Activated CD8-positive, alpha-beta T cell treated with anti-CD3 and anti-CD28 coated beads for 36 hours (primary cell): ENCODE measurements at places on chromosomes 12 and 14.

DNA sequence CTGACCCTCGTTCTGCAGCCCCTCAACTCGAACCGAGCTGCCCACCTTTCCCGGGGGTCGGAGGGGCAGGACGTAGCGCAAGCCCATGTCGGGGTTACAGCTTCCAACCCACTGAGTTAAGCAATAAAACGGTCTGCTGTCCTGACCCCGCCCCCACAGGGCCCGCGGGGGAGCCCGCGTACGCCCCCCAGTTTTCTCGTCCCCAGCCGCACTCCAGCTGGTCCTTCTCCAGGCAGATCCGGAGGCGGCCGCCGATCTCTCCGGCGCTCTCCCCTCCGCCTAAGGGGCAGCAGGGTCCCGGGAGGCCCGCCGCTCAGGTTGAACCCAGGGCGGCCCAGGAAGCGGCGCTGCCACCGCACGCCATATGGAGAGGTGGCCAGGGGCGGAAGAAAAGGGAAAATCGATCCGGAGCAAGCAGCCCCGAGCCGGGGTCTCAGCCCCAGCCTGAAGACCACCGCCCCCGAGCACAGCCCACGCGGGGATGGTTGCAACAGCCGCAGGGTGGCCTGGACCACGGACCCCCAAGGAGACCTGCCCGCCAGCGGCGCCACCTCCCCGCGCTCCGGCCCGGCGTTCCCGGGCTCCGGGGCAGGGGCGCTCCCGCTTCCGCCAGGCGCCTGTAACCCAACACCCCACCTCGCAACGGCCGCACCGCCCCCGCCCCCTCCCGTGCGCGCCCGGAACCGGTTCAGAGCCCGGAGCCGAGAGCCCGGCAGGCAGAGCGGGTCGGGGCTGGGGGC lies 760 bp downstream of the ACTN1 start:
- peak; percentile 77 for DNase-seq
- H3K27ac ChIP-seq, result peak overlapping the region; percentile 89
- H3K36me3 ChIP-seq, result peaks cover 42% of the 10 kb centered on the region
- peaks cover 53% of the 10 kb centered on the region for H3K4me1 ChIP-seq

DNA sequence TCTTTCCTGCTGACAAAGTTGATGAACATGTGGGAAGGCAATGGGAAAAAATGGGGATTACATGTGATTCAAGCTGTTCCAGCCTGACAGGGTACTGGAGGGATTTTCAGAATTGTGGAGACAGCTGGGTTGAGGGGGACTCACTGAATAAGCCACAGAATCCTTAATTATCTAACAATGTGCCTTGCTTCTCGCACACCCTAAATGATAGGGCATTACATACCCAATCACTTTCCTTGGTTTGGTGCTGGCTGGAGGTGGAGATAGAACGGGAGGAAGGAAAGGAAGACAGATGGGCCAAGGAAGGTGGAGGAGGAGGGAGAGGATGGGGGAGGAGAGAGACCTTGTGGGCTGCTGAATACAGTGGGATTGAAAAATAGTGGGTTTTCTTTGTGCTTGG lies 20.7 kb downstream of the PELI2 start:
- H3K4me3 ChIP-seq, result no peak overlapping the region
- peaks cover 13% of the 10 kb centered on the region for H3K4me1 ChIP-seq
- no peak overlapping the region for H3K27ac ChIP-seq
- no peak for DNase-seq
- H3K27me3 ChIP-seq, result peaks cover 11% of the 10 kb centered on the region

GRCh38 chr12:30774599-30774998 lies 19.8 kb upstream of the CAPRIN2 start:
- no peak for DNase-seq
- no peaks in the 10 kb centered on the region for H3K4me1 ChIP-seq
- H3K36me3 ChIP-seq, result no peaks in the 10 kb centered on the region
- H3K4me3 ChIP-seq, result no peak overlapping the region
- peaks cover 17% of the 10 kb centered on the region for H3K27me3 ChIP-seq

DNA sequence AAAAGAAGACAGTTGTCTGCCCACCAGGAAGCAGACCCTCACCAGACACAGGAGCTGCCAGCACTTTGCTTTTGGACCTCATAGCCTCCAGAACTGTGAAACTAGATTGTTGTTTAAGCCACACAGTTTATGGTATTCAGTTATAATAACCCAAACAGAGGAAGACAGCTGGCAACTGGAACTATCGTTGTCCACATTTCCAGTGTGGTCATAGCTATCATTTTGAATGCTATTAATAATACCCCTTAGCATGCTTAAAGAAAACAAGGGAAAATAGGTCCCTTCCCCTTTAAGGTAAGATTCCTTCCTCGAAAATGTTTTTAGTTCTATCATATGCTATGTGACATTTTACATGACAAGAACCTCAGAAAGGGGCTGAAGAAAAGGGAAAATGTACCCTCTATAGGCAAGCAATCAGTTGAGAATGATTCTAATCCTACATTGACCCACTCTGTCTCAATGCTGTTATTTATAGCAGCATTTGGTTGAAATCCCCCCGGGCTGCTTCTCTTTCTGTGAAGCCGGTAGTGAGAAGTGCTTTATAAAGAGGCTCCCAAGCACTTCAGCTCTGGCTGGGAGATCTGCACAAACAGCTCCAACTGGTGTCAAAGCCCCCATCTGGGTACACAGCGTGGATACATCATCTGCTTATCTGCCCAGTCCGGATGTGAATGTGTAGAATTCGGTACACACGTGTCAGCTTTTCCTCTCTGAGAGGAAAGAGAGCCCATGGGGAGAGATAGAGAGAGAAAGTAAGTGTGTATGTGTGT lies 221.2 kb upstream of the FLRT2 start:
- H3K36me3 ChIP-seq, result no peaks in the 10 kb centered on the region
- DNase-seq, result no peak
- no peak overlapping the region for H3K27ac ChIP-seq
- no peak overlapping the region for H3K4me3 ChIP-seq

GRCh38 chr12:68190301-68190700 lies 30.8 kb upstream of the IFNG start:
- peak overlapping the region; percentile 74 for H3K27ac ChIP-seq
- H3K4me1 ChIP-seq, result peaks cover 49% of the 10 kb centered on the region
- H3K36me3 ChIP-seq, result no peaks in the 10 kb centered on the region
- H3K27me3 ChIP-seq, result peaks cover 3% of the 10 kb centered on the region
- DNase-seq, result no peak

- H3K36me3 ChIP-seq, result no peaks in the 10 kb centered on the region
- H3K27me3 ChIP-seq, result no peaks in the 10 kb centered on the region
- no peak overlapping the region for H3K27ac ChIP-seq
- no peak overlapping the region for H3K4me3 ChIP-seq
Measured at GRCh38 chr12:56781726-56782125, 18.6 kb downstream of the HSD17B6 start.

DNA sequence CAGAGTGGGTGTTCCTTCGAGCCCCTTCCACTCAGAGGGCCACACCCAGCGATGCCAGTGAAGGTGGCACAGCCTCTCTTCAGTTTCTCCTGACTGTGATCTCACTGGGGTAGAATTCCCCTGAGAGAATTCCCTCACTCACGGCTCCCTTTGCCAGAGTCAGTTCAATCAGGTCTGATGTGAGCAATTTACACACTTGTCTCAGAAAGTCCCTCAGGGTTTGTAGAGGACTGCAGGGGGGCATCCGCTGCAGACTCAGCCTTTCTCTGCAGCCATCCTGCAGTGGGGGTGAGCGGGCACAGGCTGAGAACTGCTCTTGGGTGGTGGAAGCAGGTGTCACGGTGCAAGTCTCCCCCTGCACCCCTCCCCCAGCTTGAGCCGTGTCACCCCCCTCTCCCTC lies 205.4 kb upstream of the PRMT8 start:
- no peak for DNase-seq
- H3K36me3 ChIP-seq, result no peaks in the 10 kb centered on the region
- H3K4me1 ChIP-seq, result no peaks in the 10 kb centered on the region
- no peak overlapping the region for H3K4me3 ChIP-seq
- no peaks in the 10 kb centered on the region for H3K27me3 ChIP-seq

GRCh38 chr12:39915249-39915648 lies 190.6 kb downstream of the SLC2A13 start:
- no peaks in the 10 kb centered on the region for H3K36me3 ChIP-seq
- no peak for DNase-seq
- H3K4me1 ChIP-seq, result no peaks in the 10 kb centered on the region
- H3K4me3 ChIP-seq, result no peak overlapping the region
- H3K27me3 ChIP-seq, result no peaks in the 10 kb centered on the region
- H3K27ac ChIP-seq, result no peak overlapping the region

DNA sequence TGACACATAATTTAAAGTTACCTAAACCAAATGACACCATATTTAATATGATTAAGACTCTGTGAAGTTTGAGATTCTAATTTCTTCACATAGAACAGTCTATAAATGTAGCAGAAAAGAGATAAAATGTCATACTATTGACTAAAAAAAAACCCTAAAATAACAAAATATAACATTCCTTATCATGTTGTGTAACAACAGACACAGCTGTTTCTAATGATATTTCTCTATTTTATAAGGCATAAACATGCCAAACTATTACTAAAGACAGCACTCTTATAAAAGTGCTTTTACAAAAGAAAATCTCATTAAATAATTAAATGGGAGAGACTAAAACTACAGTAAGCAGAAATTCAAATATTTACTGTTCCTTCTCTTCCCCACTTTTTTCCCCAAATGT lies 49.4 kb downstream of the NOVA1 start:
- H3K4me1 ChIP-seq, result no peaks in the 10 kb centered on the region
- no peak overlapping the region for H3K4me3 ChIP-seq
- no peaks in the 10 kb centered on the region for H3K36me3 ChIP-seq
- no peak for DNase-seq
- H3K27ac ChIP-seq, result no peak overlapping the region

DNA sequence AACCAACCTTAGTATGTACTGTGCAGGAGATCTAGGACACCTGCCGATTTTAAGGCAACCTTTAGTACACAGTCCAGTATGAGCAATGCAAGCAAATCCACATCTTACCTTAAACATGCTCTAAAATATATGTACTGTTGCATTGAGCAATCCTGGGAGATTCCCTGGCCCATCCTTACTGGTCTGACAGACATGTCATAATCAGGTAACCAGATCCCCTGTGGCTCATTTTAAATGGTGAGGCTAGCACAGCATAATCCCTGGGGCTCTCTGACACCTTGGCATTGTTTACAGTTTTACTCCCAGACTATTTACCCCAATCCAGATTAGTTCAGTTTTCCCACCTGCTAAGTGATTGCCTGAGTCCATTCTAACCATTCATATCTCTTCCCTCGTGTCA lies 15.1 kb downstream of the BMAL2 start:
- no peak overlapping the region for H3K4me3 ChIP-seq
- no peaks in the 10 kb centered on the region for H3K4me1 ChIP-seq
- no peaks in the 10 kb centered on the region for H3K36me3 ChIP-seq
- no peak for DNase-seq
- H3K27ac ChIP-seq, result no peak overlapping the region

GRCh38 chr12:24695657-24696329 lies 253.1 kb downstream of the BCAT1 start:
- no peaks in the 10 kb centered on the region for H3K4me1 ChIP-seq
- H3K27ac ChIP-seq, result no peak overlapping the region
- no peak for DNase-seq
- H3K4me3 ChIP-seq, result no peak overlapping the region

DNA sequence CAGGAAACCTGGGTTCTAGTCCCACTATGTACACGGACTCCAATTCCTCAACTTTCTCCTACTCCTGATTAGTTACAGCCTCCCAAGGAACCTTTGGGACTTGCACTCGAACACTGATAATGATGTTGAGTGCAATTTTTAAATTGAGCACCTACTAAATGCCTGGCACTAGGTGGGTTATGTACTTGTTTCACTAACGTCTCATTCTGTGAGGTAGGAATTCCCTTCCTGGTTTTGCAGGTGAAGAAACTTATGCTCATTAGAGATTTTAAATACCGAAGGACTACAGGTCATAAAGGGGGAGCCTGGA lies 536 bp downstream of the PARPBP start:
- H3K4me1 ChIP-seq, result peaks cover 19% of the 10 kb centered on the region
- no peaks in the 10 kb centered on the region for H3K27me3 ChIP-seq
- no peak for DNase-seq
- peaks cover 23% of the 10 kb centered on the region for H3K36me3 ChIP-seq

DNA sequence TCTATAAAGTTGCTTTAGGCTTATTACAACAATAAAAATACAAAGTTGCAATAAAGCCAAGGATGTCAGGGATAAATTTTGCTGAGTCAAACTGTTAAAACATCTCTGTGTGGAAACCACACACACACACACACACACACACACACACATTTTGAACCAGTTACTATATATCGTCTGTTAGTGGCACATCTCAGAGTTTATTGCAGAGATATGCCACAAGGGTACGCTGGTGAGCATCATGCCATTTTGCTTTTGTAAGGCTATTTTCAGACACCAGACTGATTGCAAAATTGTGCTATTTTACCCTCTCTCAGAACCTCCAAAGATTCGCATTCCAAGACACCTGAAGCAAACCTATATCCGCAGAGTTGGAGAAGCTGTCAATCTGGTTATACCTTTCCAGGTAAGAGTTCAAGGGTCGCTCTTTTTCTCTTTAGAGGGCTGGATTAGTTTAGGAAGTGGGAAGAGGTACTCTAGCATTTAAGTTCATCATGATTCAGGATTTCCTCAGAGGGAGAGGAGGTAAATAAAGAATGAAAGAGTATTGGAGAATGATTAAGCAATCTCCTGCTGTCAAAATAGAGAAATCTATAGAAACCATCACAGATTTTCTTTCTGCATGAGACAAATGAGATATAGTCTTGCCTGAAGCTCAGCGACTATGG lies 27.3 kb upstream of the CHPT1 start:
- H3K4me3 ChIP-seq, result no peak overlapping the region
- H3K4me1 ChIP-seq, result peaks cover 19% of the 10 kb centered on the region
- H3K27me3 ChIP-seq, result peaks cover 1% of the 10 kb centered on the region

DNA sequence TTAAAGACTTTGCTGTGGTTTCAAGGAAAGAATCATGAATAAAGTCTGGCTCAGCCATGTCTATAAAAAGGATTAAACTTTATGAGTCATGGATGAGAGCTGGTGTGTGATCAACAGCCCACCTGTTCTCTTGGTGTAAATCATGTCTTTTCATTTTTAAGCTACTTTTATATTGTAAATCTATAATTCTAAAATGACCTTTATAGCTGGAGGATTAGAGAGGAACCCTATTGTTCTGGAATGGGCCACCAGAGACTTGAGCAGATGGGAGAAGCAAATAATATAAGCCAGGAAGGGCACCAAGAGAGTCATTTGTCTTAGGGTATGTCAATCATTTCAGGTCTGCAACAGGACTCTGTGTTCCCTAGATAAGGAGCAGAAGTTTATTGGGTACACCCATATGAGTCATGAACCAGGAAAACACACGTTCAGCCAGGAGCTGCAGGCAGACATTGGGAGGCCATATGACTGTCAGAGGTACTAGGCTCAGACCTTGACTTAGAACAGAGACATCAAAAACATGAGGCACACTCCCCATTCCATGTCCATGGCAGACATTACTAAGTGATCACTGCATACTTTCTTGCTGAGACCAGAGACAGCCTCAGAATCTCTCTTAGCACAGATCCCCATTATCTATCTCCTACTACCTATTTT lies 49.3 kb downstream of the NDUFA12 start:
- H3K27ac ChIP-seq, result no peak overlapping the region
- no peaks in the 10 kb centered on the region for H3K36me3 ChIP-seq
- no peak overlapping the region for H3K4me3 ChIP-seq
- no peak for DNase-seq

- no peaks in the 10 kb centered on the region for H3K36me3 ChIP-seq
- peaks cover 2% of the 10 kb centered on the region for H3K4me1 ChIP-seq
- peaks cover 37% of the 10 kb centered on the region for H3K27me3 ChIP-seq
- DNase-seq, result peak; percentile 17
- H3K4me3 ChIP-seq, result peak within 1 kb of the TSS; percentile 58
Measured at GRCh38 chr14:103057372-103058163, at the start of gene CDC42BPB. Gene CDC42BPB, minus strand, starts transcription at chr14:103057549. Its CDS starts 376 bp downstream, at chr14:103057173.
